ENCODE measurements at places on chromosomes 2 and 18.

DNA sequence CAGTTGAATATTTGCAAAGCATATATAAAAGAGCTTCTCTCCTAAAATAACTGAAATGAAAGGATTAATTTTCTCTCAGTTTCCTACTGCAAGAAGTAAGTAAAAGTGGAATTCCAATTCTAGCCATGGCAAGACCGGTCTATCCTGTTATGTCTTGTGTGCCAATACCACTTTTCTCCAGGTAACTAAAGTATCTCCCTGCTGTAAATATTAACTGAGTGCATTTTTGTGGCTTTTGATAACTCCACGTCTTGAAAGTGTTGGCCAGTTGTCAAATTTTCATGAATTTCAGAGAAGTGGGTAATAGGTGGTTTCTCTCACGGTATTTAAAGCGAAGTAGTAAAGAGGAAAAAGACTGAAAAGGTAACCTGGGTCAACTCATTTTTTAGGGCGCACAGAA lies 225.9 kb downstream of the NEDD4L start:
- DNase-seq = no peak
- H3K36me3 ChIP-seq = no peaks in the 10 kb centered on the region
- H3K27ac ChIP-seq = no peak overlapping the region
- no peak overlapping the region for H3K4me3 ChIP-seq
- no peaks in the 10 kb centered on the region for H3K27me3 ChIP-seq
- H3K4me1 ChIP-seq = peaks cover 11% of the 10 kb centered on the region

DNA sequence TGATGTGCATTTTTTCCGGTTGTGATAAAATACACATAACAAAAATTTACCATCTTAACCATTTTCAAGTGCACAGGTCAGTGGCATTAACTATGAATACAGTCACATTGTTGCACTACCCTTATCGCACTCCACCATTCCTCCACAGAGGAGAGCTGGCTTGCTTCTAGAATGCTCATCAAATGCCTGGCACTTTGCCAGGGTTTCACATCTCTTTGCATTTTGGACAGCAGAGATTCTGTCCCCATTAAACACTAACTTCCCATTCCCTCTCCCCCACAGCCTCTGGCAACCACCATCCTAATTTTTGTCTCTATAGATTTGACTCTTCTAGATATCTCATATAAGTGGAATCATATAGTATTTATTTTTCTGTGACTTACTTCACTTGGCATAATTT lies 165.0 kb downstream of the ASB1 start:
- H3K36me3 ChIP-seq = no peaks in the 10 kb centered on the region
- H3K27ac ChIP-seq = no peak overlapping the region
- no peaks in the 10 kb centered on the region for H3K4me1 ChIP-seq
- DNase-seq = no peak
- no peaks in the 10 kb centered on the region for H3K27me3 ChIP-seq

DNA sequence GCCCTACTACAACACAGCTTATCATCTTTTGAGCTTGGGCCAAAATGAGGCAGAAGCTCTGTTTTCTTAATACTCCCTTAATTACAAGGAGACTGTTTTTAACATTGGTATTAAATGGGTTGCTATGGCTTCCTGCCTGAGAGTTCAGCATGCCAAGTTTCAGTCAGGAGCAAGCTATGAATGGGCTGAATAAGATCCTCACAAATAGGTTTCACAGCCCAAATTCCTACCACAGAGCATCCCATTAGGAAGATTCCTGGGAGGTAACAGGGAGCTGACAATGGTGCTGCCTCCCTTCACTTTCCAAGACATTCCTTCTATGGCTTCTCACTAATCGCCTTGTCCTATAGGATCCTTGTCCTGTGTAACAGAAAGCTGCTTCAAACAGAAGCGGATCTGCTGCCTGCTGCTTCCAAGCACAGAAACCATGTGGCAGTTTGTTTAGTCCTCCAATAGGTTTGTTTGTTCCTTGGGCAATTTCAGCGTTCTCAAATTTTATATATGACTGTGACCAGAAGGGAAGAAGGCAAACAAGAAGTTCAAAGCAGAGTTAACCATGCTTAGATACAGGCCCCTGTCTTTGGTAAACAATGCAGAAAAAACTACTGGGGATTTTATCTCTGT lies 70.9 kb downstream of the NCKAP5 start:
- no peaks in the 10 kb centered on the region for H3K27me3 ChIP-seq
- DNase-seq = no peak
- no peak overlapping the region for H3K4me3 ChIP-seq
- H3K36me3 ChIP-seq = no peaks in the 10 kb centered on the region
- H3K27ac ChIP-seq = no peak overlapping the region

GRCh38 chr18:36660311-36660710 lies 168.5 kb downstream of the TPGS2 start:
- H3K4me3 ChIP-seq = no peak overlapping the region
- H3K27ac ChIP-seq = no peak overlapping the region
- DNase-seq = no peak
- H3K4me1 ChIP-seq = no peaks in the 10 kb centered on the region

GRCh38 chr2:134231301-134231964 lies 22.4 kb upstream of the MGAT5 start:
- no peaks in the 10 kb centered on the region for H3K27me3 ChIP-seq
- no peak overlapping the region for H3K27ac ChIP-seq

GRCh38 chr2:190695739-190696138 lies 46.9 kb downstream of the NAB1 start:
- H3K4me1 ChIP-seq = no peaks in the 10 kb centered on the region
- no peak overlapping the region for H3K27ac ChIP-seq
- no peaks in the 10 kb centered on the region for H3K27me3 ChIP-seq

- no peaks in the 10 kb centered on the region for H3K36me3 ChIP-seq
- H3K4me1 ChIP-seq = no peaks in the 10 kb centered on the region
- no peaks in the 10 kb centered on the region for H3K27me3 ChIP-seq
- H3K27ac ChIP-seq = no peak overlapping the region
Observed at GRCh38 chr2:57461624-57462023, 585.0 kb upstream of the VRK2 start.

GRCh38 chr2:30588994-30589393 lies 141.9 kb downstream of the LCLAT1 start:
- no peaks in the 10 kb centered on the region for H3K4me1 ChIP-seq
- no peak overlapping the region for H3K27ac ChIP-seq
- no peak for DNase-seq
- H3K36me3 ChIP-seq = no peaks in the 10 kb centered on the region
- no peak overlapping the region for H3K4me3 ChIP-seq
- no peaks in the 10 kb centered on the region for H3K27me3 ChIP-seq

- no peak overlapping the region for H3K4me3 ChIP-seq
- H3K36me3 ChIP-seq = no peaks in the 10 kb centered on the region
- DNase-seq = no peak
- peaks cover 42% of the 10 kb centered on the region for H3K4me1 ChIP-seq
- H3K27me3 ChIP-seq = no peaks in the 10 kb centered on the region
Observed at GRCh38 chr2:229849073-229849472, 72.7 kb downstream of the TRIP12 start.

GRCh38 chr2:199459286-199460100 lies 1.8 kb upstream of the SATB2 start:
- DNase-seq = no peak
- no peaks in the 10 kb centered on the region for H3K36me3 ChIP-seq
- peaks cover 62% of the 10 kb centered on the region for H3K27me3 ChIP-seq
- H3K4me3 ChIP-seq = peak overlapping the region; percentile 85

Measured in CD8-positive, alpha-beta memory T cell (primary cell).